ENCODE measurements at places on chromosomes 11 and 22.

DNA sequence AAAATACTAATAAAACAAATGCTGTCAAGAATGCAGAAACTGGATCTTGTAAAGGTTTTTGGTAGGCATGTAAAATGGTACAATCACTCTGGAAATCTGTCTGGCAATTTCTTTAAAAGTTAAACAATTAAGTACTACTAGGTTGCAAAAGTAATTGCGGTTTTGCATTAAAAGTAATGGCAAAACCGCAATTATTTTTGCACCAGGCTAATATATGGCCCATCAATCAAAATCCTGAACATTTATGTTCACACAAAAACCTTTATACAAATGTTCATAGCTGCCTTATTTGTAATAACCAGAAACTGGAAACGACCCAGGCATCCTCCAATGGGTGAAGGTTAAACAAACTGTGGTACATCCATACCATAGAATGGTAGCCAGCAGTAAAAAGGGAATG, 24.6 kb upstream of the ZDHHC13 start:
- no peak for DNase-seq

DNA sequence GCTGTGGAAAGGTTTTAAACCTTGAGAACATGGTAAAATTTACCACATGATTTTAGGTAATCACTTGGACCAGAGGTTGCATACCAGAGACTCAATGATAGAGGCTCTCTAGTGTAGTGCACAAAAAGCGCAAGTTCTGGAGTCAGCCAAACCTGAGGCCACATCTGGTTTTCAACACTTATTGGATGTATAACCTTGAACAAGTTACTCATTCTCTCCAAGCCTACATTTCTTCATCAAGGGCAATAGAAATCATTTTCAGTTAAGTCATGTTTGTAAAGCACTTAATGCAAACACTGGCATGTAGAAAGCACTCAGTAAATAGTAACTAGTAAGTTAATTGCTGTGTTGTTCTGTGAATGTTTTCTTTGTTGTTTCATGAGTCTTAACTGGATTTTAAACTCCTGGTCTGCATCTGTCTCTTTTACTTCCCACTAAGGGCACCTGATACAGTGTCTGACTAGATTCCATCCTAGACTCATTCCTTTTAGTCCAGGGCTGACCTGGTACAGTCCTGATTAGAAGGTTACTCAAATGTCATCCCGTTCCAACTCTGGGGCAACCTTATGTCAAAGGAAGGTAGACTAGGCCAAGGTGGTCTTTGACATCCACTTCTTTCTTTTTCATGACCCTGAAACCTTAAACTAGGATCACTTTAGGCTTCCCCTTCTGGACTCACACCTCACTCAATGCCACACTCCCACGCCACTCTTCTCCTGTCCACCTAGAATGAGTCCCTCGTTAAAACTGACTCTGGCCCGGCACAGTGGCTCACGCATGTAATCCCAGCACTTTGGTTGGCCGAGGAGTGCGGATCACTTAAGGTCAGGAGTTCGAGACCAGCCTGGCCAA, 34.5 kb upstream of the EED start:
- DNase-seq = no peak

DNA sequence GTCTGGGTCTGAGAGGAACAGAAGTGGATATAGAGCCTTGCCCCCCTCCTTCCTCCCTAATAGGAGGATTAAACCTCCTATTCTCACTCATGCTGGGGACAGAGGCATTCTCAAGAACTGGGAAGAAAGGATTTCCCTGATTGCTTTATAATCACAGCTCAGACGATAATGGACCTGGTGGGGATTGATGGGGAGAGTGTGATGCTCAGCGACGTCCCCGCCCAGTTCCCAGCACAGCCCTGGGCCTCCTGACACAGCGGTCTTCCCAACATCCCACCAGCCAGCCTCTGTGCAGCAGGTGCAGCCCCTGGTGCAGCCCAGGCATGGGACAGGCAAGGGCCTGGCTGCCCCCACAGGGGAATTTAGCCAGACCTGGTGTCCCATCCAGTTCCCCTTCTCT, 28.4 kb downstream of the TRIM29 start:
- DNase-seq = no peak

GRCh38 chr11:30405385-30405784, 82.5 kb downstream of the ARL14EP start:
- DNase-seq = no peak

GRCh38 chr11:42857344-42857743, 454.5 kb upstream of the API5 start:
- DNase-seq = no peak

GRCh38 chr11:35390737-35391682, 28.3 kb downstream of the SLC1A2 start:
- DNase-seq = peak; percentile 84

DNA sequence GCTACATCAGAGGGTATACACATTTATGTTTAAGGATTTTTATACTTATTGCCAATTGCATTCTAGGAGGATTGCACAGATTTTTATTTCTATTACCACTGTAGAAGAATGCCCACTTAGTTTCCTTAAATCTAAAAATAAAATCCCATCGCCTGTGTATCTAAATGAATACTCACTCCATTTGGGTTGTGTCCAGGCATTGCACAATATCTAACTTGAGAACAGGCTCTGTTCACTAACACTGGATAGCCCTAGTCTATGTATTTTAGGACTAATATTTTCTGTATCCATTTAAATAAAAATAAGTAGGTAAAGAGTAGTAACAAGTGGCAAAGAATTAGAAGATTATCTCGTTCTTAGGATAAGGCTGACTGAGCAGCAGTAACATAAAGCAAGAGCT, 4.1 kb downstream of the C11orf52 start:
- peak; percentile 78 for DNase-seq

GRCh38 chr11:47609675-47610074, 15.5 kb upstream of the C1QTNF4 start:
- no peak for DNase-seq

GRCh38 chr11:8370812-8371515, 107.3 kb upstream of the LMO1 start:
- no peak for DNase-seq

DNA sequence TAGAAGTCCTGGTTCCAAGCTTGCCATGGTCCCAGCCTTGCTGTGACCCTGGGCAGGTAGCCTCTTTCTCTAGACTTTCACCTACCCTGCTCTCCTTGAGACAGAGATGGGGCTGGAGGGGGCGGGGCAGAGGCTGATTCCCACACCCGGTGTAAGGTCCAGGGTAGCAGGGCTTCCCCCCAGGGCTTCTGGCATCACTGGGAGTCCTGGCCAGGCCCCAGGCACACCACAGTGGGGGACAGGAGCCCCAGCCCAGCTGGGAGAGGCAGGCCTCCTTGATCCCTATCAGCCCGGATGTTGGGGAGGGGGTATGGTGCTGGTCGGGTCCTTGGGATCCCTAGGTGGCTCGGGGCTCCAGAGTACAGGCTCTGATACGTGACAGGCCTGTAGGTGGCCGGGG, 1.7 kb upstream of the NUDT8 start:
- DNase-seq = no peak

DNA sequence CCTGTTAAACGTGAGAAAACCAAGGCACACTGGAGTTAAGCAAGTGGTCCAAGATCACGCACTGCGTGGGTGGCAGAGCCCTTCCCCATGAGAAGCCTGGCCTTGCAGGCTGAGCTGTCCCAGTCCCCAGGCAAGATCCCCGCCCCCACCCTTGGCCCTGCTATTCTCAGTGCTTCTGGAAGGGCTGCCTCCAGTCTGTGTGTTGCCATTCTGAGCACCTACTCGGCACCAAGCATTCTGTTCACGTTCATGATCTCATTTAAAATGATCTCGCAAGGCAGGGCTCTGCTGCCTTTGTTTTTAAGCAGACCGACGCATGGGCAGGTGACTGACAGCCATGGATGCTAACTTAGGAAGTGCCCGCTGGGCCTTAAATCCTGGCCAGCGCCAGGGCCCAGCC, 62.8 kb downstream of the PHF21B start:
- DNase-seq = no peak

DNA sequence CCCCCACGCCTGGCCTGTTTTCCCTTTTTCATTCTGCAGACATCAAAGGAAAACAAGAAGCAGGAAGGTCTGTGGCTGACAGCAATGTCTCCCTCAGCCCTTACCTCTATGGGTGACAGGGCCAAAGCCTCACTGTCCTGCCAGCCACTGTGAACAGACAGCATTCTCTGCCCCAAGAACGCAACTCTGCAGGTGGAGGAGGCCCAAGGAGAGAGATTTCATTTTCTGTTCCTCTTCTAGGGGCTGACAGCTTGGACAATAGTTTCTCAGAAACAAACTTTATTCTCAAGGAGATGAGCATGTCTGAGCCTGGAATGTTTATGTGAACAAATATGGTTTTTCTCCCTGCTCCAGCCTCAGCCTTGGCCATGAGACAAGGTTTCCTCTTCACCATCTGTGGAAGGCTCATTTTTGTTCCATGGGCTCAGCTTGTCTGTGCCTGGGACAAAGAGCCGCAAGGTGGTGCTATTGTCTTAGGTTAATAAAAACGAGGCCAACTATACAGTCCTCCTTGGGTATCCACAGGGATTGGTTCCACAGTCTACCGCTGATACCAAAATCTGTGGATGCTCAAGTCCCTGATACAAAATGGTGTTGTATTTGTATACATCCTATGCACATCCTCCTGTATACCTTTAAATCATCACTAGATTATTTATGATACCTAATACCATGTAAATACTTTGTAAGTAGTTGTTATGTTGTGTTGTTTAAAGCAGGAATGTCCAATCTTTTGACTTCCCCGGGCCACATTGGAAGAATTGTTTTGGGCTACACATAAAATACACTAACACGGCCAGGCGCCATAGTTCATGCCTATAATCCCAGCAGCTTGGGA, 5.8 kb downstream of the PIWIL3 start:
- DNase-seq = peak; percentile 58

DNA sequence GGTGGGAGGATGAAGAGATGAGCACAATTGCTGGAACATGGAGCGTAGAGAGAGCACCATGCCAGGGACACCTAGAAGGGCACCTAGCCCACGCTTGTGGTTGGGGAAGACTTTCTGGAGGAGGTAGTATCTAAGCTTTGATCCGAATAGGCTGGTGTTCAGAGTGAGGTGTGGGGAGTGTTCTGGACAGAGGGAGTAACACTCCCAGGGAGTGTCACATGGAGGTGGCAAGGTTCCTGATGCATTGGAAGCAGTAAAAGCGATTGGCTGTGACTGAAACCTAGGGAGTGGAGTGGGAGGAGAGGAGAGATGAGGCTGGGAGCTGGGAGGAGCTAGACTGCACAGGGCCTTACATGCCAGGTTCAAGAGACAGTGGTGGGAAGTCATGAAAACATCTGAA, 188.0 kb upstream of the NCAM1 start:
- no peak for DNase-seq

GRCh38 chr11:91800208-91800914, 424.3 kb upstream of the FAT3 start:
- DNase-seq = no peak

DNA sequence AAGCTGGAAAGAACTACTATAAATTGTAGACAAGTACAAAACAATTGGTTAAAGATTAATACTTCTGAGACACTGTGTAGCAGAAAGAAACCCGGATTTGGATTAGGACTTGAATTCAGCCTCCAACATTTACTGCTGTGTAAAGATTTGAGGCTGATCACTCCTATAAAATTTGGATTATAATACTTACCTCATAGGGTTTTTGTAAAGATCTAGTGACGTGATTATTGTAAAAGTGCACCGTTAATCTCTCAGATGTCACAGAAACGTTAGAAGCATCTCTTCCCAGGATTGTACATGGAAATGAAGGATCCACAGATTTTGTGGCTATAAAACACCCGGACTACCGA, 323 bp upstream of the HIKESHI start:
- DNase-seq = no peak

- no peak for DNase-seq
Measured at GRCh38 chr11:68350759-68351449, 38.5 kb downstream of the LRP5 start.
